Stimulated activated CD4-positive, alpha-beta T cell treated with anti-CD3 and anti-CD28 coated beads, Interleukin-15, amount 100 ng/mL, for 48 hours (primary cell): ENCODE measurements at places on chromosomes 13 and 19.

- no peak for DNase-seq
Observed at GRCh38 chr13:44719857-44720671, 143.9 kb upstream of the TSC22D1 start.

DNA sequence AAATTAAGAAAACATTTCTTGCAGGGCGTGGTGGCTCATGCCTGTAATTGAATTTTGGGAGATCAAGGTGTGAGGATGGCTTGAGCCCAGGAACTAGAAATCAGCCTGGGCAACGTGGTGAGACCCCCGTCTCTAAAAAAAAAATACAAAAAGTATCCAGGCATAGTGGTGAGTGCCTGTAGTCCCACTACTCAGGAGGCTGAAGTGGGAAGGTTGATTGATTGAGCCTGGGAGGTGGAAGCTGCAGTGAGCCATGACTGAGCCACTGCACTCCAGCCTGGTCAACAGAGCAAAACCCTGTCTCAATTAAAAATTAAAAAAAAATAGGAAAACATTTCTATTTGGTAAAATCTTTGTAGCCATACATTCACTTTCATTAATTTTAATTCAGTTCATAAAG lies 526.5 kb downstream of the PCDH9 start:
- DNase-seq, result no peak

DNA sequence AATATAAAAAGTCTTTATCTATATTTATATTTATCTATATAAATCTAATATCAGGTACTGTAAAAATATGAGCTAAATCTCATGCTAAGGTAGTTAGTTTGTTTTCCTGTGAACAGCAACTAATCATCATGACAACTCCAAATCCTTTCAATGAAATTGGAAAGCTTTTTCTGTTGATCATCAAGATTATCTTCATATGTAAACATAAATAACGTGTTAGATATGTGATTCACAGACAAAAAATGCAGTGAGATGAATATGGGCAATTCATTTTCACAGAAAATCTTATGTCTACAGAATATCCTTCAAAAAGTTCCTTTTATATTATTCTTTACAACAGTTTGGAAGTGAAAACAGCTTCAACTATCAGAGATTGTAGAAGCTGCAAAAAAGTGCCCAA lies 41.7 kb upstream of the EEF1AKMT1 start:
- DNase-seq, result no peak

DNA sequence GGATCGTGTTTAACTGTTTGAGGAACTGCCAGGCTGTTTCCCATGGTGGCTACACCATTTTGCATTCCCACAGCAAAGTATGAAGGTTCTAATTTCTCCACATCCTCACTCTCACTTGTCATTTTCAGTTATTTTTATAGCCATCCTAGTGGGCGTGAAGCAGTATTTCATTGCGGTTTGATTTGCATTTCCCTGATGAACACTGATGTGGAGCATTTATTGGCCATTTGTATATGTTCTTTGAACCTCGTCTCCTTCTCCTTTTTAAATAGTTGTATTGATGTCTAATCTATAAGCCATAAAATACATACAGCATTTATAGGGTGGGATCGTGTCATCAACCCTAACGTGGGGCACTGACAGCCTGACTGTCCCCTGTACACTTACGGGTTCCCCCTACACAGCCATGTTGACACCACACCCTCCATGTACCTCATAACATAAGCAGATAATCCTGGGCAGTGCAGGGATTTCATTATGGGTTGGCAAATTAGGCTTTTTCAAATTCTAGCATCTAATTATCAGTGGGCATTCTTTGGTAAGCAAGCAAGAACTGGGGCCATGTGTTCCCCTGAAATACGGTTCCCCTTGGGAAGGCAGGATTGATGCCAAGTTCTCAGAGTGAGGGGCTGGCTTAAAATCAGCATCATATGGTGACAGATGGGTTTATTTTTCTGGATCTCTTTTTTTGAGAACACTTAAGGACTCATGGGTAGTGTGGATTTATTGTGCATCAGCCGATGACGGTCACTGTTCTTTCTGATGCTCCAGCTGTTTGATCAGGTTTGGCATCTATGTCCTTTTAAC lies 11.6 kb upstream of the ZBTB45 start:
- DNase-seq, result no peak

- peak; percentile 56 for DNase-seq
Observed at GRCh38 chr19:49436381-49437017, 4.8 kb downstream of the SLC17A7 start.

DNA sequence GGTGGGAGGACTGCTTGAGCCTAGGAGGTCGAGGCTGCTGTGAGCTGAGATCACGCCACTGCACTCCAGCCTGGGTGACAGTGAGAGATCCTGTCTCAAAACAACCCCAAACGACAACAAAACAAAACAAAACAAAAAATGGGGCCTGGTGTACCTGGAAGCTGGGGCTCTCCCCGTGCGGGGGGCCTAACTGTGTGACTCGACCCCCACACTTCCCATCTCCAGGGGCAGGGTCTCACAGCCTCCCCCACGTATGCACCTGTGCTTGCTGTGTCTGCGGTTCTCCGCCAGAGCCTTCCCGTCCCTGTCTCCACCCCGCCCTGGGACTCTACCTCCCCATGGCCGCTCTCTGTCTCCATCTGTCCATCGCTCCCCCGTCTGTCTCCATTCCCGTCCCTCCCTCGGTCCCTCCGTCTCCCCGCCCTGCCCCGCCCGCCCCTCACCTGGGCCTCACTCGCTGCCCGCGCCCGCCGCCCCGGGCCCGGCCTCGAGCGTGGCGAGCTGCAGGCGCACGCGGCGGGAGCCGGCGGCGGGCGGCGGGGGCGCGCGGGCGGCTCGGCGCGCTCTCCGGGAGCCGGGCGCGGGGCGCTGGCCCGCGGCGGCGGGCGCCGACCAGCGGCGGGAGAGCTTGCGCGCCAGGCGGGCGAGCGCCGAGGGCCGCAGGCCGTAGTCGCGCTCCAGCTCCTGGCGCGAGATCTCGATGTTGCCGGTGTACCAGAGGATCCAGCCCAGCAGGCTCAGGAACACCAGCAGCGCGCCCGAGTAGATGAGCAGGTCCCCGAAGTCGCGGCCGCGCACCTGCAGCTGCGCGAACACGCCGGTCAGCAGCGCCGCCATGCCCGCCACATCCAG lies 587 bp downstream of the TMEM238 start:
- no peak for DNase-seq

DNA sequence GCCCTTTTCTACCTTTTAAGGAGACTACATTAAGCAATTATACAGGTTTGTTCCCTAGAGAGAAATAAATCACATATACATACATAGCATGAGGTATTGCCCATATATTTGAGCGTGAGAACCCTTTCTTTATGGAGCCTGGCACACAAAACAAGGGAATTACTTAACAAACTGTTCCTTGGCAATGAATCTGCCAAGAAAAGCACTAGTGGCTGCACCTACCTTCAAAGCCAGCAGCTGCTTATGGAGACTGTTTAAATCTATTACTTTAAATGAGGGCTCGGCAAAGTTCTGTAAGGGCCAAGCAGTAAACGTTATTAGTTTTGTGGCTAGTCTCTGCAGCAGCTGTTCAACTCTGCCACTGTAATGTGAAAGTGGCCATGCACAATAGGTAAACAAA lies 7.0 kb downstream of the RFX1 start:
- DNase-seq, result no peak

DNA sequence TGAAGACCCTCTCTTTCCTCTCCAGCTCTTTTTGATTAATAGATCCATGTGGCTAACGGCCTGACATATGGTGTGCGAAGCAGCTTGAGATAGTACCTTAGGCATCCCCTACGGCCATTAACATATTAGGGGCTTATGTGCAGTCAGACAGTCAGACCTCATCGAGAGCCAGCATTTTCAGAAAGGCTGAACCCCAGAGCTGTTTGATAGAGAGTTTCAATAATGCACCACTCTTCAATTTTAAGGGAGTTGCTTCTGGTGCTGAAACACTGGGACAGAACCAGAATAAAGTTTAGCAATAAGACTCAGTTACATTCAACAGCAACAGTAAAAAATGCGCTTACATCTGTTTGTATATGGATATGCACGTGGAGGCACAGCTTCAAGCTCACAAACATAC lies 10.8 kb downstream of the POU4F1 start:
- DNase-seq, result no peak

- no peak for DNase-seq
Observed at GRCh38 chr13:46995874-46996273, 99.0 kb upstream of the HTR2A start.

DNA sequence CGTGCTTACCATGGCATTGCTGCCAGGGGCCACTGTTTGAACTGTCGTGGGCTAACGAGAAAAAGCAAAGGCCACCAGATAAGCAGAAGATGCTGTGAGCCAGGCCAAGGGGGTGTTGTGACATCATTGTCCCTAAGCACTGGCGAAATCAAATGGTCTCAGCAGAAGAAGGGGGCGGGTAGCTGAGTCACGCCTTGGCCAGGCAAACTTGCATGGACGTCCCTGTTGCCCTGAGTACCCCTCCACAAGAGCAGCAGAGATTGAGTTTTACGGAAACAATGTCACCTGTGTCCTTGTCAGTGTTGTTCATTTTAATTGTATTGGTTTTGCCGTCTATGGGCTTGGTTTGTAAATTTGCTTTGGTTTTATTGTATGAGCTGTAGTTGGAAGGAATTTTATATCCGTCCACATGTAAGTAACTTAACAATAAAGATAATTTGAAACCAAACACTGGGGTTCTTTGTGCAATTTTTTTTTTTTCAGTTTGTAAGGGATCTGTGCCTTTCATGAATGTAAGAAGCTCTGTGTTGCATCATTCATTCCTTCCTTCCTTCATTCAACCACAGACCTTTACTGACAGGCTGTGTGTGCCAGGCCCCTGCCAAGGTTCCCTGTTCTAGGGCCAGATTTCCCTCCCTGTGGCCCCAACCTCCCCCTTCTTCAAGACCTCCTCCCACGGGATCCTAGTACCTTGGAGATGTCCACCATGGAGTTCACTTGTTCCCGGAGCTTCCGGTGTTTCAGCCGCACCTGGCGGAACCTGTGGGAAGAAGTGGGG lies 12.3 kb downstream of the KCNN4 start:
- DNase-seq, result no peak

DNA sequence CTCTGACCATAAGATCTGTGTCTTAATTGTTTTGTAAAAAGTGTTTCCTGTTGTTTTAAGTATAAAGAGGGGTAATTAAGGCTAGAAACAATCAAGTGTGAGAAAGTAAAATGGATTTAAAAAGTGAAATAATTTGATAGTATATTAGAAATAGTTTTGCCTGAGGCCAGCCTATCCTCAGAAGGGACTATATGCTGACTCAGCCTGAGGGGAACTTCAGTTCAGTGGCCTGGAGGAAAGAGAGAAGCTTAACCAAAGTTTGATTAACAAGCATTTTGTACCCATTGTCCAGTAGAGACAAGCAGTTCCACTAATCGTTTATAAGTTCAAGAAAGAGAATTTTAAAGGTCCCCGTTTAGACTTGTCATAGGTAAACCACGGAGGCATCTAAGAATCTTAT lies 1793.2 kb upstream of the PRR20A start:
- DNase-seq, result no peak

DNA sequence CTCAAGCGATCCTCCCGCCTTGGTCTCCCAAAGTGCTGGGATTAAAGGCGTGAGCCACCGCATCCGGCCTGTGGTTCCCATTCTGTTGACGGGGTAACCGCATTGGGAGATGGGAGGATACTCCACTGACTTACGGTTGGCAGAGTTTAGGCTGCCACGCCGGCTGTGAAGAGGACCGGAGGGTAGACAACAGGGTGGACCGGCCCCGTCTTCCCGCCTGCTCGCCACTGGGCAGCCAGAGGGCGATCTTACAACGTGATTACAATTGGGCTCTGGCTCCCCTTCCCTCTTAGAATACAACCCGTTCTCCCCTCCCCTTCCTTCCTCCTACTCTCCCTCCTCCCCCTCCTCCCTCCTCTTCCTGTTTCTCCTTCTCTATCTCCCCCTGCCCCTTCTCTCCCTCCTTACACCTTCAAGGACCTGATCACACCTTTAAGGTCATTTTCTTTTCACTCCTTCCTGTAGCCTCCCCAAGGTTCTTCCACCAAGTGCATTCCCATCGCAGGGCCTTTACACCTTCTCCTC lies 957 bp upstream of the CCDC194 start:
- DNase-seq, result peak; percentile 59

- no peak for DNase-seq
Observed at GRCh38 chr19:8147582-8147978, 1.8 kb downstream of the FBN3 start.

- no peak for DNase-seq
Observed at GRCh38 chr13:35225582-35225981, 250.9 kb downstream of the MAB21L1 start.

GRCh38 chr13:80499536-80500290 lies 158.8 kb upstream of the SPRY2 start:
- no peak for DNase-seq

DNA sequence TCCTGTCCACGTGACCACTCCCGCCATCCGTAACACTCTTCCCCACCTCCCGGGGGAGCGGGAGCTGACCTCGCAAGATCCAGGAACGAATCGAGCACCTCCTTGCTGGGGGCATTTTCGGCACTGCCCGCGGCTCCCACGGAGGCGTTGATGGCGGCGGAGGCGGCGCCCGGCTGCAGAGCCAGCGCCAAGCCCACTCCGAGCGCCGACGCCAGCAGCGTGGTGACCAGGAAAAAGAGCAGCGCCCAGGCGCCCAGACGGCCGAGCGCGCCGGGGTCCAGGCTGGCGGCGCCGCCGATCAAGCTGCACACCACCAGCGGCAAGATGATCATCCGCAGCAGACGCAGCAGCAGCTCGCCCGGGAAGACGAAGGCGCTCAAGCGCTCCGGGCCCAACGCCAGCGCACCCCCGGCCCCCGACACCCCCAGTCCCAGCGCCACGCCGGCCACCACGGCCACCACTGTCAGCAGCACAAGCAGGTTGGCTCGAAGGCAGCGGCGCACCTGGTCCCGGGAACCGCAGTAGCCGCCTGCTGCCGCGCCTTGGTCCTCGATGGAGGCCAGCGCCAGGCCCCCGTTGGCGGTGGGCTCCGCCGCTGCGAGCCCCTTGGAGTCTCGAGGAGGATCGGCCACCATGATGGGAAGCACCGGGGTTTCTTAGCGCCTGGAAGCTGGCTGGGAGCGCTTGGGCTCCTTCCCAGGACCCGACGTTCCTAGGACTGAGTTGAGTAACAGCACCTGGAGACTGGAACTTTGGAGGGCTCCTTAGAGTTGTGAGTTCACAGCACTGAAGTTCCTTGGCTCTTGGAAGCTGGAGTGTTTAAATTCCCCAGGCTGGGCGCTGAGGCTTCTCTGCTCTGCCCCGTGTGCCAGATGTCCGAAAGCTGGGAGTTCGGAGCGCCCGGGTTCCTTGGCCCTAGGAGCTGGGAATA lies 798 bp downstream of the SLC1A5 start:
- no peak for DNase-seq

GRCh38 chr19:40542202-40542859 lies 34.3 kb upstream of the SHKBP1 start:
- no peak for DNase-seq

GRCh38 chr13:59885076-59885475 lies 278.7 kb downstream of the DIAPH3 start:
- DNase-seq, result no peak

GRCh38 chr13:24671386-24672113 lies 8.7 kb upstream of the ATP12A start:
- no peak for DNase-seq

DNA sequence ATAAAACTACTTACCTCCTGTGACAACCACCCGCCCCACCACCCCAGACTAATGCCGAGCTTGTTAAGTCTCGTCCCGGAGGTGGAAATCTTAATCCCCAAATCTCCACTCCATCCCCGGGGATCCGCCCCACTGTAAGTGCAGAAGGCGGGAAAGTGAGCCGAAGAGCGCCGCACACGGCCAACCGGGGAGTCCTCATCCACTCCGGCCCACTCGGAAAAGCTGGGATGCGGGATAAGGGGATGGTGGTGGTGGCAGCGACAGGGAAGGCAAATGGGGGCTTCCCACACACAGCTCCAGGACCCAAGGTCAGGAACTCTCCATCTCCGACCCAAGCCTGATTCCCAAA lies 621 bp downstream of the FBL start:
- no peak for DNase-seq

- DNase-seq, result no peak
Observed at GRCh38 chr19:18896421-18896841, 473 bp upstream of the CERS1 start.
